Activated T-cell treated with anti-CD3 and anti-CD28 coated beads for 48 hours (primary cell): ENCODE measurements at places on chromosomes 6 and 20.

- DNase-seq, result no peak
Observed at GRCh38 chr6:34888514-34888856, 570 bp upstream of the ANKS1A start.

DNA sequence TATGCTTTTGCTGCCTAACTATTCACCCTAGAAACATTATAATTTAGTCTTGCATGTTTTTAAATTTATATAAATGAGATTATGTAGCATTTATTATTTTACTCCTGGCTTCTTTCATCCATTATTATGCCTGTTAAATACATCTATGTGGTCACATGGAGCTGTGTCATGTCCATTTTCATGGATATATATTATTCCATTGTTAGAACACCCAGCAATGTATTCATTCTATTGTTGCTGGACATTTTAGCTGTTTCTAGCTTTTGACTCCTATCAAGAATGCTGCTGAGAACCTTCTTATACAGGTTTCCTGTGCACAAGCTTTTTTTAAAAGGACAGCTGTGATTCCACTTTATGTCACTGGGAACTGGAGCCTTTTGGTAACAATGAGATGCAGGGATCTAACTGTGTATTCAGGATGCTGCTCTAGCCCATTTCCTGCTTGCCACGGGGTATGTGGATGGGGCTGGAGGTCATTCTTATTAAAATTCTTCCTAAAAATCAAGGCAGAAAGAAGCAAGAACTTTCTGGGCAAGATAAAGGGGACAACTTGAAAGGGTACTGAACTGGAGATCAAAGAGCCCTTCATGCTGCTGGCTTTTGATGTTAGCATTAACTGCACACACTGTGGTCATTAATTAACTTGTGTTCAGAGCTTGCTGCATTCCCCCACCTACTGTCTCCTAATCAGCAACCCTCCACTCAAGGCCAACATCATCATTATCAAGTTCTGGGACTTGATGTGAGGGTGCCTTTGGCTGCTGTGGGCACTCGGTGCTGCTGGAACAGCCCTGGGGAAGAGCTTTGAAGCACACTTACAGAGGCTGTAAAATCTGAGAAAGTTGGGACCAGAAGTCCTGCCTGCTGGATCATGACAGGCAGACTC lies 96.6 kb upstream of the AKIRIN2 start:
- no peak for DNase-seq

- no peak for DNase-seq
Observed at GRCh38 chr6:112827793-112828192, 480.7 kb downstream of the RFPL4B start.

DNA sequence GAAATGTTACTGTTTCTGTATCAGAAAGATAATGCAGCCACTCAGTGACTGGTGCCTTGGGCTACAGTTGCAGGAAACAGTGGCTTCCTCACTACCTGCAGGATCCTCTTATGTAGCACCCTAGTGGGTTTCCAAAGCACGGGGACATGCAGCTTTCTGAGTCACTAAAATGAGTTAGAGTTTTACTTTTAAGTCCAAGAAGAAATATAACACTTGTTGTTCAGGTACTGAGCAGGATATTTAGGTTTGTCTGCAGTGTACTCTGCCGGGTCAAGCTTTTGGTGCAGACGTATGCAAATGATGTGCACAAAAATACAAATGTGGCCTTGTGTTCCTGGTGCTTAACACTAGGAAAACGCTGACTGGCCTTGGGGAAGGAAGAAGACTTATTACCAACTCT lies 22.0 kb downstream of the ACSS1 start:
- no peak for DNase-seq

GRCh38 chr6:119586250-119586882 lies 236.8 kb upstream of the MAN1A1 start:
- DNase-seq, result no peak

DNA sequence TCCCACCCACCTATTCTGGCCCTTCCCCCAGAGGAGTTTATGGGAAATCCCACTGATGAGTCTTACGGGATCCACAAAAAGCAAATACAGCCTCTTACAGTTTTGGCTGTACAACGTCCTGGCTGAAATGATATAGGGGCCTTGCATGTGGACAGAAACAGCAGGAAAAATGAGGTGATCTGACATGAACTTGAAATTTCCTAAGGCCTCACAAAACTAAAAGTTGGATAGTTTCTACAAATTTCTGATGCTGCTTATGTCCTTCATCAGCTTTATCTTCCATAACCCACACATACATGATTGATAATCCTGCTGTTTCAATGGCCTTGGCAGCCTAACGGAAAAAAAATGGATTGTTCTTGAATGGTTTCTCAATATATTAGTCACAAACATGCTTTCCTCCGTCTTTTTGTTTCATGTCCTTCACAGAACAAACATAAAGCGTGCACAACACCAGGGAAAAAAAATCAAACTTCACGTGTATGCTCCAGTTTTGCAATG lies 118.8 kb downstream of the BMP5 start:
- DNase-seq, result no peak

- DNase-seq, result no peak
Observed at GRCh38 chr6:35247642-35248231, 11.8 kb upstream of the ZNF76 start.

DNA sequence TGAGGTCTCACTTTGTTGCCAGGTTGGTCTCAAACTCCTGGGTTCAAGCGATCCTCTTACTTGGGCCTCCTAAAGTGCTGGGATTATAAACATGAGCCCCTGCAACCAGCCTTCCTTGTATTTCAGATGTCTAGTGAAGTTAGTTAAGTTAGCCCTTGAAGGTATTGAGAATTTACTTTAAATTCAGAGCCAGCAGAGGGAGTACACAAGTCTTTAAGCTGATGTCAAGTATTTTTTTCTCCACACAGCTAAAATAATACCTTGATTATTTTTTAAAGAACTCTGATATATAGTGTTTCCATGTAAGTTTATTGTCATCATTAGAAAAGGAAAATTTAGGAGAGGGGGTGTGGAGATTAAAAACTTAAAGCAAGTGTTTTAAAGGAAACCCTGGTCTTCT lies 9.8 kb downstream of the FOXO3 start:
- DNase-seq, result no peak
